ENCODE measurements at places on chromosomes 12 and 14.

DNA sequence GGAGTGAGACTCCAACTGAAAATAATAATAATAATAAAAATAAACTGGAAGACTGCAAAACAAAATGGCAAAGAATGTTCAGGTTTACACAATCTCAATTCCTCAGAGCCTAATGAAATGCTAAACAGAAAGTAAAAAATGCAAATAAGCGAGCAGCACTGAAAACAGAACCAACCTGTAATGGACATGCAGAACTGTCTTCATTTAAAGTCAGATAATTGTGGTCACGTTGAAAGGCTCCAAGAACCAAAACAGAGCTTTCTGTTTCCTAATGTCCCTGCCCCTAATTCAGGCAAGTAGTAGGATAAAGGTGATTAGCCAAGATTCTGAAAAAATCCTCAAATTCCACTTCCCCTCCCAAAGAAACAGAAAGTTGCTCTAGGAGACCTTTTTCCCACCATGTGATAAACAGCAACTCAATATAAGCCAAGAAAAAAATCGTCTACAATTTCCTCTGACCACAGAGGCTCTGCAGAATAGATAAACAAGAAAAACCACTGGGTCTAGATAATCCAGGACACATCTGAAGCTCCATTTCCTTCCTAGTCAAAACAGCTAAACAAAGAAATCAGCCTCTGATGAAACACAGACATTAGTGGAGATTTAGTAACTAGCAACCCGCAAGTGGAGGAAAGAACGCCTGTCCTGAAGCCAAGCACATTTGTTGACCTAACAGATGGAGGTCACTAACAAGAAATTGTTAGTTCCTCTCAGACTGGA lies 3.0 kb downstream of the MIS18BP1 start:
- peak; percentile 29 for DNase-seq

DNA sequence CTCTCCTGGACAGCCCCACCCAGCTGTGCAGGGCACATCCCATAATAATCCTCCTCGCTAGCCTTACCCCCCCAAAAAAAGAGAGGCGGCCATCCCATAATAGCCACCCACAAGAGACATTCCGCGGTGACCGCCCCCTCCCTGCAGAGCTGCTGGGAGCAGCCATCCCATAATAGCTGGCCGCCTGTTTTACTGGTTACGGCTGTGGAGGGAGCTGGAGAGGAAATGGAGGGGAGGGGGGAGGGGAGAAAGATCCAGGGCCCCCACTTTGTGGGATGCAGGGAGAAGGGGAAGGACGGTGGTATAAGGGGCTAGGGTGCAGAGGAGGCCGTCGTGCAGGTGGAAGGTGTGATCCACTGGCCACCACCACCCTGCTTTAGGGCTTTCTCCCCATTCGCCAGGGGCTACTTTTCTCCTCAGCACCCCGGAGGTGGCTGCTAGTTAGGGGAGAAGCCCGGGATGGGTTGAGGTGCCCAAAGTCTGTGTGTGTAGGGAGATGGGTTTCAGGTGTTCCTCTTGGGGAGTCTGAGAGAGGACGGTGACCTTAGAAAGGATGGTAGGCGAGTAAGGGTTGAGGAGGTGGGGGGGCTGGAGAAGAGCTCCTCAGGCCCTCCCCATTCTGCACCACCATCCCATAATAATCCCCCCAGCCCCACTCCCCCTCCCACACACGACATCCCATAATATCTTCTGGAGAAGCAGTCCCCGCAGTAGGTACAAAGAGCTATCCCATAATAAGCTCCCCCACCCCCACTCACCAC lies 6.0 kb upstream of the CHD4 start:
- peak; percentile 62 for DNase-seq

DNA sequence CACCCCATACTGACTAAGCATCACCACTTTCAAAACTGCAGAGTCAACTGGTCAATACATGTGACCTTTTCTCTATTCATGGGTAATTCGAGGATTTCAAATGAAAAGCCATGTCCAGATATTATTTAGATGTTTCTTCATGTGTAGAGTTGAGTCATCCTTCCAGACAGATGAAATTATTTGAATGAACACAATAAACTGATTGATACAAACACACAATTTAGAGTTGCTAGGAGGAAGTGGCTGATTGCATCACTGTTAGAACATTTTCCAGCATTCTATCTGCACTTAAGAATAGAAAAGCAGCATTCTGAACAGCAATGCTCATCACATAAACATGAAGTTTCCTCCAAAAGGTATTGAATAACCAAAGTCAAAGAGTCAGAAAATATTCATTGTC lies 273.5 kb upstream of the SOX5 start:
- DNase-seq, result no peak

GRCh38 chr14:72947366-72948160 lies 21.3 kb downstream of the DCAF4 start:
- no peak for DNase-seq

DNA sequence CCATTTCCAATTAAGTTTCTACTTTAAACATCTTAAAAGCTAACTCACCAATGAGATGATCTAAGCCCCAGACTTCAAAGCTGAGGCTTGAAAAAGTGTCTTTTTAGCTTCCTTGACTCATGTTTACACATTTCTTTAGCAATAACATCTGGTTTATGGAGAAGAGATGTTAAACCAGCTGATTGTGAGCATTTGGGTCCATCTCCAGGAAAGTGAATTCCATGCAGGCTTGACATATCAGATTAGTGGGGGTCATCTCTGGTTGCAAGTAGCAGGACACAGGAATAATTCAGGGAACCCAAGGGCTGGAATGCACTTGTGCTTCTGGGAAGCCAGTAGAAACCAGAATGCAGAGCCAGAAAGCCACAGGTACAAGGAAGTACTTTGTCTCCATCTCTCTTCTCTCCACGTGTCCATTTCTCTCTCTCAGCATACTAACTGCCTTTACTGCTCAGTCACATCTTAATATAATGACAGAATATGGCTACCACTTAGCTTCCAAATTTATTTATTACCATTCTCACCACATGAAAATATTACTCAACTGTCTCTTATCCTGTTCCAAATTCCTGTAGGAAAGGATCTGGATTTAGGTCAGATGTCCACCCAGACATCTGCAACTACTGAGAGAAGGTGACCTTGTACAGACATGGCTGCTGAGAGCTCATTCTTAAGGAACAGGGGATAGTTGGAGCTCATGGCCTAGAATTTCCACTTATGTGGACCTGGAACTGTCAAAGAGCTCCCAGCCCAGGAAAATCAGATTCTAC lies 104.4 kb downstream of the SCN8A start:
- DNase-seq, result no peak

Data from HepG2 (cell line).